ENCODE measurements at places on chromosomes 1 and 21. TPM values are rescaled to one million over a fixed set of nuclear protein-coding genes. Genes with fewer than 3 reads are reported as not detected.

GRCh38 chr1:41618871-41619270 is 134.4 kb upstream of the EDN2 start:
- no peak for DNase-seq

GRCh38 chr1:33097137-33097611 is 16.2 kb downstream of the AZIN2 start:
- no peak for DNase-seq

DNA sequence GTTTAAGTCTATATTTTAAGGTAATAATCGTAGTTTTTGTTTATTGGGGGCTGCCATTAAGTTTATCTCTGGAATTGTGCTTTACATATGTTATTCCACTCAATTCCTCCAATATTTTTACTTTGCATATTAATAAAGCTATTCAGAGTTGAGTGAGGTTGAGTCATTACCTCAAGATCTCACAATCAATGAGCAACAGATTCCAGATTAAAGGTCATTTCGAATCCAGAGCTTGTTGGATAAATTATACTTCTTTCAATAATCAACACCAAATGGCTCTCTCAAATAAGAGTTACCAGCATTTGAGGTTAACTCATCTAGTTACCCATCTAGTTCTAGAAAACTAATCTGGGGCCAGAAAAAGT is 16.7 kb downstream of the RGS4 start:
- DNase-seq, result no peak

- no peak for DNase-seq
These were observed 405.7 kb upstream of the NCAM2 start for GRCh38 chr21:20592463-20592862.

- no peak for DNase-seq
These were observed 898.6 kb downstream of the AMY1C start for GRCh38 chr1:104648269-104648691.

- DNase-seq, result no peak
These were observed 568.7 kb upstream of the RGS18 start for GRCh38 chr1:191589536-191589935.

DNA sequence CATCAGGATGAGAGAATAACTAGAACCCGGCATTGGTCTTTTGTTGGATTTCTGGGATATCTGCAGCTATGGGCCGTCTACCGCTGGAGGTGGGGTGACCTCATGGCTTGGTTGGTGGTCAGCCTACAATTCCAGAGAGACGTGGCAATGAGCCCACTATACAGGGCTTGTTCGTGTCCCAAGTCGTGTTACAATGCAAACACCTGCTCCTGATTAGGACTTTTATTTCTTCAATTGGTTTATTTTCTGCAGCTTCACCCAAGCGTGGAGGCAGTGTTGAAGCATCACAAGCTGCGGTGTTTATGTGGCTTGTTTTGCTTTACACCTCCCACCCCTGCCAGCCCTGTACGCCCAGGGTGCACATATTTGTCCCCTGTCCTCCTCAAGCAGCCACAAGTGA is 211.7 kb upstream of the TMEM51 start:
- DNase-seq, result no peak

- DNase-seq, result no peak
These were observed 599.8 kb upstream of the CXADR start for GRCh38 chr21:16913010-16913409.

GRCh38 chr1:207844371-207844770 is 66.6 kb downstream of the CD34 start:
- DNase-seq, result no peak

DNA sequence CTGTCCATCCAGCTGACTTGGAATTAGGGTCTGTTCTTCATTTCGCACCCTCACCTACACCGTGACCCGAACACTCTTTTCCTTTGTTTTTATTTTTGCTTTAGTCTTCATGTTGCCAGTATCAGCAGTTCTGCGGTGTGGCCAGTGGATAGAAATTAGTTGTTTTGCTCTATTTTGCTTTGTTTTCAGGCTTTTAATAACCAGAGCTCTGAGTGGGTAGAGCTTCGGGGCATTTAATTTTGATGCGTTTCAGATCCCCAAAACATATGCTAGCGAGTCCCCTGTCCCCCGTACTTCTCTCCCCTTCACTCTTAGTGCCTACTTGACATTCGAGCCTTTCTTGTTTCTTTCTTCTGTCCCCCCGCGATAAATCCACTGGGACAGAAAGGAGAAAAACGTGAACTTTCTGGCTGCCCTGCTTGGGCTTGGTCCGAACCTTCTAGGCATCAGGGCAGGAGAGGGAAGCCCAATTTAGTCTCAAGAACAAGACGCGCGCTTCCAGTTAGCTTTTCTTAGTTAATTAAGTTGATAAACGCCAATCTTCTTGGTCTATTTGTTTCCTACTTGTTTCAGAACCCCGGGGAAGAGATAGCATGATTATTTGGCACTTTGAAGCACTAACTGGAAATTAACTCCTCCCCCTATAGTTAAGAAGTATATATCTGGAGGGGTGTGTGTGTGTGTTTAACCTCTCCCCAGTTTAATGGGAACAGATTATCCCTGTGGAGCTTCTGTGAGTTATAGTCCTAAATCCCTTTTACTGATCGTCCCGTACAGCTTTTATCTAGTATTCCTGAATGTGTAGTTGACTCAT is 839 bp downstream of the SWT1 start:
- DNase-seq, result no peak

GRCh38 chr1:16088996-16089395 is 15.5 kb upstream of the FAM131C start:
- no peak for DNase-seq

GRCh38 chr1:17597651-17598050 is 58.2 kb downstream of the ARHGEF10L start:
- DNase-seq, result no peak

DNA sequence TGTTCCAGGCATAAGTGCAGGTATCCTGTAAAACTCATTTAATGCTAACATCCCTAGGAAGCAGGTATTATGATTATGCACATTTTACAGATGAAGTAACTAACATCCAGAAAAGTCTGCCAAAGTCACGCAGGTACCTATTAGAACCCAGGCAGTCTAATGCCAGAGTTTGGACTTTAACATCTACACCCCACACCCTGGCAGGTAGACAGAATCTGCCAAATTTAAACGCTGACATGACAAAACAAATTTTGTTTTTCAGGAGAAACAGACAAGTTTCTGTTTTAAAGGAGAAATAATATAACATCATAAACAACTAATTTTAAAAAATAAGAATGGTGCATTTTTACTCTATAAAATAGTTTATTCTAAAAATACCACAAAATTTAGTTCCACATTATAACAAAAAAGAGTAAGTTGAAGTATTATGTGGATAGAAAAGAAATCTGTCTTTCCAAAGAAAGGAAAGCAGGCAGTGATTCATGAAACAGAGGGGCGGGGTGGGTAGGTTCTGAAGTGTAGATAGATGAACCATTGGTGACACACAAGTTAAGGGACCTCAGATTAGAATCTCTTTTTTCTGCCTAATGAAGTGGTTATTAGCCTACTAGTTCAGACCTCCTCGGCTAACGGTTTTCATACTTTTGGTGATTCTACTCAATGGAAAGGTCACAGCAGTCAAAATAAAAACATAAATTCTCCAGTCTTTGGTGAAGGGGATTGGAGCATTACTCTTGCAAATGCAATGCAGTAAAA is 1.7 kb downstream of the ASPM start:
- no peak for DNase-seq

DNA sequence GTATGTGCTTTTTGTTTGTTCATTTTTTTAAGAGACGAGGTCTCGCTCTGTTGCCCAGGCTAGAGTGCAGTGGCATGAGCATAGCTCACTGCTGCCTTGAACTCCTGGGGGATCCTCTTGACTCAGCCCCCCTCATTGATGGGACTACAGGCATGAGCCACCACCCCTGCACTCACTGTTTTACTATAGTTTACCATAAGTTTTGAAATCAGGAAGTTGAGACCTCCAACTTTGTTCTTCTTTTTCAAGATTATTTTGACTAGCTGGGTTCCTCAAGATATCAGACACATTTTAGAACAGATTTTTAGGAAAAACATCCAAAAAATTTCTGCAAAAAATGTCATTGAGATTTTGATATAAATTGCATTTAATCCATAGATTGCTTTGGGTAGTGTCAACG is 120.4 kb upstream of the FGGY start:
- no peak for DNase-seq

DNA sequence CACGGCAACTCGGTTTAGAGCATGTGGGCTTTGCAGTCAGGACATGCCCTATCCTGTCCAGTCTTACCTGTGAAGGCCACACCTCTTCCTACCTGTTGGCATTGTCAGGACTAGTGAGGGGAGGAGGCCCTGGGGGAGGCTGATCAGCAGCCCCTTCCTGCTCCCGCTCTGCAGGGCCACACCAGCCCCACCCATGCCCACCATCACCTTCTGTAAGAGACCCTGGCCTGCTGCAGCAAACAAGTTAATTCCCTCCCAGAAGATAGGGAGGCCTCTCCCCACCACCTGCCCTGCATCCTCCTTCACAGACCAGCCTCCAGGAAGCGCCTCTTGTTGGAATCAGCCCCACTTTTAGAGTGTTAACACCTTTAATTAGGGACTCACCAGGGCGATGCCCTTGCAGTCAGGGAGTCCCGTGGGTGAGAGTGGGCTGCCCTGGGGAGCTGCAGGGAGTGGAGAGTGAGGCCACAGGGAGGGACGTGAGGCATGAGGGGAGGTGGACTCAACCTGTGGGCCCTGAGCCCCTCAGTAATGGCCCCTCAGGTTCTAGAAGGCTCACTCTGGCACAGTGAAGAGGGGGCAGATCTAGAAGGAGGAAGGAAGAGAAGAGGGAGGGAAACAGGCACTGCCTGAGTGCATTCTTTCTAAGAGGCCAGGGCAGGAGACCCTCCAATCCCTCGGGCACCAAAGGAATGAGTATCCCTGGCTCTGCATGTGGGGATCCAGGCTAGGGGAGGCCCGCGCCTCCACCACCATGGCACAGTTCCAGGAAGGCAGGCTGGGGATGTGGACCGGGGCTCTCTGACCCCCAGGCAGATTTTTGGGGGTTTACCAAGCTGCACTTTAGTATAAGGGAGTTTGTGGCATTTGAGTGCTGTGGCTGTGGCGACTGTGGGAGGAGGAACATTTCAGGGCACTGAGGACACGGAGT is 8.2 kb downstream of the UMODL1 start:
- DNase-seq, result no peak

The LCE1D gene
- not detected for total RNA-seq

The ABCG1 gene
- 24.4 TPM for total RNA-seq

Data from activated naive CD4-positive, alpha-beta T cell treated with anti-CD3 and anti-CD28 coated beads, Interleukin-2, amount 50 U/mL, for 72 hours (primary cell).